ENCODE measurements at places on chromosomes 3 and 15.
A peak's percentile ranks its signal among the peaks of the same experiment; 100 is the strongest.

- DNase-seq: no peak
Observed at GRCh38 chr15:74428442-74428787, 5.3 kb downstream of the SEMA7A start.

DNA sequence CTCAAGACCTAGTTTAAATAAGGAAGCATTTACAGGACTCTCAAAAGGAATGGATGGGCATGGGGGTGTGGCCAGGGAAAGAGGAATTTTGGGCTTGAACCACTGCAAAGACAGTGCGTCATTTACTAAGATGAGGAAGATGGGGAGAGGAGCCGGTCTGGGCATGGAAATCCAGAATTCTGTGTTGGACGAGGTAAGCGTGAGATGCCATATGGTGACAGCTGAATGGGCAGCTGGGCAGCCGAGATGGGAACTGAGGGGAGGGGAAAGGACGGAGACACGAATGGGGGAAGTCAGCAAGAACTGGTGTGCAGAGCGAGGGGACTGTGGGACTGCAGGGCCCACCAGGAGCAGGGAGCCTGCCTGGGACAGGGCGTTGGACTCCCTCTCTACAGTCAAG lies 24.2 kb downstream of the TMEM44 start:
- DNase-seq: no peak

DNA sequence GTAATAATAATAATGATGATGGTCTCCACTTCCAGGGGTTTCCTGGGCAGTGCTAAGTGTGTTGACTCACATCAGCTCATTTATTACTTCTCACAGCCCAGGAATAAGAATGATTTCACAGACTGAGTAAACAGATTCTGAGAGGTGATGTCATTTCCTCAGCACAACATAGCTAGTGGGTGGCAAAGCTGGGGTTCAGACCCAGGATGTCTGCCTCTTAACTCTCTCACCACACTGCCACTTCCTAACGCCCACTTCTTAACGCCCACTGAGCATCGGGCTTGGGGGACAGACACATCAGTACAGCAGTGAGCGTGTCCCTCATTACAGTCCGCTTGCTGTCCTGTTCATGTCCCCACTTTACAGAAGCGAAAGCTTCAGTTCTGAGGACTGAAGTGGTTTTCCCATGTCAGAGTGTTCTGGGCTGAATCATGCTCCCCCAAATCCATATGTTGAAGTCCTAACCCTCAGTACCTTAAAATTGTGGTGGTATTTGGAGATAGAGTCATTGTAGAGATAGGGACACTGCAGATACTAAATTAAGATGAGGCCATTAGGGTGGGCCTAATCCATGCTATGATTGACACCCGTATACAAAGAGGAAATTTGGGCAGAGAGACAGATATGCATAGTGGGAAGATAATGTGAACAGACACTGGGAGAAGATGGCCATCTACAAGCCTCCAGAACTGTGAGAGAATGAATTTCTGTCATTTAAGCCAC lies 68.0 kb downstream of the ATP2B2 start:
- peak; percentile 50 for DNase-seq

DNA sequence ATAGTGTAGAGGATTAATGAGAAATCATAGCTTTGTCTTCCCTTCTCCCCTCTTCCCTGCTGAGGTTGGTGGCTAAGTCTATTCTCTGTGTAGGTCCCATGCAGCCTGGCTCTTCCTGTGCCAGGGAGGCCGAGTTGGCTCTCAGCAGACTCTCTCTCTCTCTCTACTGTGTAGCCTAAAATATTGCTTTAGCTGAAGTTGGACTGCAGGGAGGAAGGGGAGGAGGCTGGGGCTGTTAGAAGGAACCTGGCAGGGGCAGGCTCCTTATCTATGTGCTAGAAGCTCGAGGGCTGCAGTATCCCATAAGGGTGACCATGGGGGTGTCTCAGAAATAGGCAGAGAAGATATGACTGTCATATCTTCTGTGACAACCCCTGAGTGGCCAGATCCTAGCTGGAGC lies 160.8 kb downstream of the EPHB1 start:
- DNase-seq: no peak

- no peak for DNase-seq
Observed at GRCh38 chr3:40680685-40681657, 156.2 kb downstream of the ZNF621 start.

DNA sequence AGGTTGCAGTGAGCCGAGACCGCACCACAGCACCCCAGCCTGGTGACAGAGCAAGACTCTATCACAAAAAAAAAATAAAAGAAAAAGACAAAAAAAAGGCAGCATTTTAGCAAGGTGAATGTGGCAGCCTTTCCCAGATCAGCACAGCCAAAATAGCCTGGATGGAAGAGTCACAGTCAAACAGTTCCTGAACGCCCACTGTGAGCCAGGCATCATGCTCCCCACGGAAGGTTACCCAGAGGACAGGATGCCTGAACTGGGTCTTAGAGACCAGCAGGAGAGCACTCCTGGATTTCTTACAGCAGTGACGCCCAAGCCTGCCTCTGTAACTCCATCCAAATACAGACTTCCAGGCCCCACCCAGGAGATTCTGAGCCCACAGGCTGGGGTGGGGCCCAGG lies 4.5 kb downstream of the XXYLT1 start:
- no peak for DNase-seq

DNA sequence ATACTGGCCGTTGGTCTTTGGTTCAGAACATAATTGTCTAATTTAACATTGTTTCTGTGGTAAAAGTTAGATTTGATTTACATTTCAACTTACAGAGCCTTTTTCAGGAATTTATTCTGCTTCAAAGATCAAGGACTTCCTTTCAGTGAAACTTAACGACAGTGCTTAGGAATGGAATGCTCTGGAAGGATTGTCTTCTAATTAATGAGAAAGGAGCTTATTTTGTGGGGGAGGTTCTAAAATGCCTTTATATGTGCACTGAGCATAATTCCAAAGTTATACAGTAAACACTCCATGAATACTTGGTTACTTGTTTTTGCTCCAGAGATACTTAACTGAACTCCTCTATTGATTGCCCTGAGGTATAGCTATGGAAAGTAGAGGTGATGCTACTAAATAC lies 75.7 kb downstream of the CACNA1D start:
- no peak for DNase-seq

- DNase-seq: no peak
Observed at GRCh38 chr3:101268971-101269671, 51.3 kb downstream of the IMPG2 start.

DNA sequence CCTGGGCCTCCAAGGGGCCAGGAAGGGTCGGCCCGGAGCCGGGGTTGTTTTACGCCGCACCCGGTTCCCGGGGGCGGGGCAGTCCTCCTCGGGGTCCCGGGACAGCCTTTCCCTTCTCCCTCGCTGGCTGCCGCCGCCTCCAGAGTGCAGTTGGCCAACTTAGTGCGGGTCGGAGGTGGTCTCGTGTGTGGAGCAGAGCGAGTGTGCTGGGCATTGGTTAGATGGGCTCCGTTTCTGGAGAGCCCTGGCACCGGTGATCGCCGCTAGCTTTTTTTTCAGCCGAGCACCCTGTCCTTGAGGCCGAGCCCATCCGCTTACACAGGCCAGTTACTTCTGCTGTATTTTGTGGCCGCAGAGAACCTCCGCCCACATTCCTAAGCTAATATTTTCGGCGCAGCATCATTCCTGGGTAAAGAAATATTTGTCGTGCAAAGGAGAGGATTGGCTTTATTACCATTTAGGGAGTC lies 585 bp downstream of the KIF23 start:
- peak; percentile 89 for DNase-seq

DNA sequence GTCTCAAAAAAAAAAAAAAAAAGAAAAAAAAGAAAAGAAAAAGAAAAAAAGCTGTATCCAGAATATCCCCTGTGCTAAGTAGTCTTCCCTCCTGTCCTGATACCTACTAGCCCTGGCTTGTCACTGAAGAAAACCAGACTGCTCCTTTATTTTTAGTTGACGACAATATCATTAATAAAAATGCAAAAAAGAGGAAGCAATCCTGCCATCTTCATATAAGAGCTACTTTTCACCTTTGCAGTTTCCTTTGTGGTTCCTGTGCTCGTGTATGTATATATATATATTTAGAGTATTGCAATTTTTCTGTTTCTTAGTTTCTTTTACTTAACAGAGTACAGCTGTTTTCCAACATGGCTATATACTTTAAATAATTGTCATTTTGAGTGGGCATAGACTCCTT lies 13.6 kb downstream of the C3orf20 start:
- no peak for DNase-seq

DNA sequence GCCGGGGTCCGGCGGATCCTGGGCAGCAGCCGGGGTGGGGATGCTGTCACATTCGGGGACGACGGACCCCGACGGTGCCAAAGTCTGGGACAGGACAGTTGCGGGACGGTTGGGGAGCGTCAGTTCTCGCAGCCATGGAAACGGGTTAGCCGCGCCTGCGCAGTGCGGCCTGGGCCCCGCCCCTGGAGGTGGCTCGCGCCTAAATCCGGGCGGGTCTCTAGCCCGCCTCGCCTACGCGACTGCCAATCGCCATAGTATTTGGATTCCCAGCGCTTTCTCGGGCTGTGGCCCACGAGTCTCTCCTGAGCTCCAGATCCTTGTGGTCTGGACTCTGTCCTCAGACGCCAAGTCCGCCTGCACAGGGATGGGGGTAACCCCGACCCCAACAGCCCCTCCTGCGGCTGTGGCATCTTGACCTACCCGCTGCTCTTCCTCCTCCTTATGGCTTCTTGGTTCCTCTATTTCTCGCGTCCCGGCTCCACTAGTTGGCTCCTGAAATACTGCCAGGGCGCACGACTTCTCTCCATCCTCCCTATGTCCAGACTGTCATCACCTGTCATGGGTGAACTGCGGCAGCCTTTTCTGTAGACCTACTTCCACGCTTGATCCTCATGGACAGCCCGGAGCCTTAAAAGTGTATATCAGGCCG lies at the start of gene ZMYND10:
TSS of gene ZMYND10 (minus strand) at position 147 of the 649 bp plus-strand sequence. CDS start 153 bp downstream, outside the sequence.
- DNase-seq: peak; percentile 95
